ENCODE measurements at places on chromosomes 6 and 20. TPM values are rescaled to one million over a fixed set of nuclear protein-coding genes. Genes with fewer than 3 reads are reported as not detected.

Gene CTCFL
- total RNA-seq = not detected

Gene SMLR1
- not detected for total RNA-seq

Gene TFAP2B
- total RNA-seq = 0.92 TPM

Gene EDN1
- total RNA-seq = 39.6 TPM

Gene NANP
- 10.3 TPM for total RNA-seq

Gene PHACTR1
- total RNA-seq = 1.9 TPM

Gene SIGLEC1
- total RNA-seq = not detected

Gene NKAPL
- 1.7 TPM for total RNA-seq

Gene UBD
- not detected for total RNA-seq

Data from foreskin keratinocyte (primary cell).